ENCODE measurements at places on chromosomes 5 and 9.
A peak's percentile ranks its signal among the peaks of the same experiment; 100 is the strongest.

GRCh38 chr9:78023003-78023741 is 8.4 kb downstream of the GNAQ start:
- DNase-seq: no peak

- DNase-seq: peak; percentile 42
These were observed 58.5 kb downstream of the CNTRL start for GRCh38 chr9:121133104-121133816.

DNA sequence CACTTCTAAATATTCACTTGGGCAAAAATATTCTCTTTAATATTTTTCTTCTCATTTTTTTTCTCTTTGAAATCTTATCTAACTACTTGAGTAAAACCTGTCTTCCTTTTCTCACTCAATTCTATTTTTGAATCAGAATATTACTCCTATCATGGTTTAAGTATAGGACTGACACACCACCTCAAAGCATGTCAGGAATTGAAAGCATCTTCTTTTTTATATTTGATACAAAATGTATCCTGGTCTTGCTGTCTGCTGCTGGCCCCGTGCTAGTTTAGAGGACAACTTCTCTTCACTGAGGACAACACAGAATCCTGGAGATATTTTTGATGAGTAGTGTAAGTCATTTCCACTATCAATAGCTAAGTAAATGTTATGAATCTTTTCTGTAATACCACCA is 383.6 kb downstream of the GADD45G start:
- no peak for DNase-seq

DNA sequence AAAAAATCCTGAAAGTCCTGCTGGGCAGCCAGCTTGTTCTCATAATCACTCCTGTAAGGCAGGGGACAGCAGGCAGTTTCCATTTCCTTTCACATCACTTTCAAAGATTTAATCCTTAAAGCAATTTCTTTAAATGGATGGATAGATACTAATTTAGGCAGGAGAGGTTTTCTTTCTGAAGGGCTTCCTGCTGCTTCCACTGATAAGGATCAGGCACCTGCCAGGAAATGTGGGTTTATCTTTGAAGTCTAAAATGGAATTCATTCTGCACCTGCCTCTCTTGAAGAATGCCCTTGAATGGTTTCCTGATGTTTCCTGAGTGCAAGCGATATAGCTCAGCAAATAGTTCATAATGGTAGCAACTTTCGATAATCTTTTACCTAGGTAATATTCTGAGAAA is 64.5 kb downstream of the STARD4 start:
- DNase-seq: no peak

DNA sequence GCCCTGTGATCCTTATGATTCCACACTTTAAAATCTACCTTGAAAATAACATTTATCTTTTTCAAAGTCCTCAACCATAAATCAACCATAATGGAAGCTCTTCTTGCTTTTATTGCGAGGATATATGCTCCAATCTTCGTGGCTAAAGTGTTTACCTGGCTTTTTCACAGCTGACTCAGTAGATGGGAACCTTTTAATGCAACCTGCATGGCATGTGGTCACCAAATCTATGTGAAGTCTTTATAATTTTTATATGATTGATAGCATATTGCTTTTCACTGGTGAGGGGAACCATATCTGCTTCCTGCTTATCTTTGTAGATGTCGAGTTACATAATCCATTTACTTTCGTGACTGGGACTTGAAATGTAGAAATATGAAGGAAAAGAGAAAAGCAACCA is 47.1 kb upstream of the TLX3 start:
- DNase-seq: no peak

DNA sequence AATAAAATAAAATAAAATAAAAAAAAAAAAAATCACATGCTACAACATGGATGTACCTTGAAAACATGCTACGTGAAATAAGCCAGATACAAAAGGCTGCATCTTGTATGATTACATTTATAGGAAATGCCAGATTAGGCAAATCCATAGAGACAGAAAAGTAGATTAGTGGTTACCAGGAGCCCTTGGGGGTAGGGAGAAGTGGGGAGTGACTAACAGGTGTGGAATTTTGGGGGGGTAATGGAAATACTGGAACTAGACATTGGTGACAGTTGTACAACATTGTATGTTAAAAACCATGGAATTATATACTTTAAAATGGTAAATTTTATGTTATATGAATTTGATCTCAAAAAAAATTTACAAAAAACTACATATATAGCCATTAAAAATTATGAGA is 47.3 kb downstream of the SLC1A1 start:
- DNase-seq: no peak

DNA sequence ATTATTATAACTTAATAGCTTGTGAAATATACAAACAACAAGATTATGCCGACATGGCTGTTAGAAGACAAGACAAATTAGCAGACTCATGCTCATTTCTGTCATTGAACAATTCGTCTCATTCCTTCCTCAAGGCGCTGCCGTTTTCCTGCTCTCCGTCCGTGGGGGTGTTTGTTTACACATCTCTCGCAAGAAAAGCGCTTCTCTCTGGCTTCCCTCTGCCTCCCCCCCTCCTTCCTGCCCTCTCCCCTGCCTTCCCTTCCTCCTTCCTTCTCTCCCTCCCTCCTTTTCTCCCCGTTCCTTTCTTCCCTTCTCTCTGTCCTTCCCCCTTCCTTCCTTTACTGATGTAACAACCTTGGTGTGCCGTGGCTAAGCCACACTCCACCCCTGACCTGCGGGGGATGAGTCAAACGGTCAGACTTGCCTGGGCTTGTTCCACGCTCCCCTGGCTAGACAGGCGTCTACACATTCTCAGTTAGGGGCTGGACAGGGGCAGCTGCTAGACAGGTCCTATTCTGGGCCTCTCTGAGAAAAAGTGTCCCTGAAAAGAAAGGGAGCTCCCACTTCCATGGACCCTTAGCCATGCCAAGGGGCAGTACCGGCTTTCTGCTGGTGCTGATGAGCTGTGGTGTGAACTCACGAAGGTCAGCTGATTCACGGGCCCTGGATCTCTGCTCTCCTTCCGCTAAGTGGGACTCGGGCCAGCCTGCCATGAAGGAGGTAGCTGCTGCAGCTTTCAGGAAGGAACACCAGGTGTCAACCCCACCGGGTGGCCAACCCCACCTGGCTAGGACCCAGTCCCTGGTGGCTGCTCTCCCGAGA is 32.0 kb upstream of the SPTLC1 start:
- no peak for DNase-seq

DNA sequence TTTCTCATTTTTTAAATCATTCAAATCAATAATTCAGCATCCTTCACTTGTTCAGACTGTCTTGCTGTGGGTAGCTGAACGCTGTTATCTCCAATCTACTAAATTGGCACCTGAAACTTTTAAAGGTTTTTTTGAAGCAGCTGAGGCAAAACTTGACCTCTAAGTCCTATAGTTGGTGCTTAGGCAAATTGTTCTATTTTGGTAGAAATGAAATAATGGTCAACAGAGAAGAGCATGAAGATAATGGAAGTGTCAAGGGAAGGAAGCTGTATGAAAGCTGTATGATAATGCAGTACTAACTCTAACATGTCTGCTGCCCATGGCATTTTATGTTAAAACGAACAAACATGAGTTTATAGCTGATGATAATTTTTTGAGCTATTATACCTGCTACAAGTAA is 138.0 kb downstream of the GDNF start:
- DNase-seq: no peak

- DNase-seq: no peak
These were observed 140.3 kb upstream of the IER5L start for GRCh38 chr9:129318121-129319075.

GRCh38 chr9:81573415-81574321 is 115.7 kb downstream of the TLE1 start:
- DNase-seq: no peak

- DNase-seq: no peak
These were observed 159.4 kb downstream of the PPP2R2B start for GRCh38 chr5:146719179-146719578.

GRCh38 chr9:115042781-115043509 is 75.0 kb downstream of the TNC start:
- no peak for DNase-seq

GRCh38 chr5:91225848-91226686 is 157.1 kb downstream of the ARRDC3 start:
- no peak for DNase-seq

DNA sequence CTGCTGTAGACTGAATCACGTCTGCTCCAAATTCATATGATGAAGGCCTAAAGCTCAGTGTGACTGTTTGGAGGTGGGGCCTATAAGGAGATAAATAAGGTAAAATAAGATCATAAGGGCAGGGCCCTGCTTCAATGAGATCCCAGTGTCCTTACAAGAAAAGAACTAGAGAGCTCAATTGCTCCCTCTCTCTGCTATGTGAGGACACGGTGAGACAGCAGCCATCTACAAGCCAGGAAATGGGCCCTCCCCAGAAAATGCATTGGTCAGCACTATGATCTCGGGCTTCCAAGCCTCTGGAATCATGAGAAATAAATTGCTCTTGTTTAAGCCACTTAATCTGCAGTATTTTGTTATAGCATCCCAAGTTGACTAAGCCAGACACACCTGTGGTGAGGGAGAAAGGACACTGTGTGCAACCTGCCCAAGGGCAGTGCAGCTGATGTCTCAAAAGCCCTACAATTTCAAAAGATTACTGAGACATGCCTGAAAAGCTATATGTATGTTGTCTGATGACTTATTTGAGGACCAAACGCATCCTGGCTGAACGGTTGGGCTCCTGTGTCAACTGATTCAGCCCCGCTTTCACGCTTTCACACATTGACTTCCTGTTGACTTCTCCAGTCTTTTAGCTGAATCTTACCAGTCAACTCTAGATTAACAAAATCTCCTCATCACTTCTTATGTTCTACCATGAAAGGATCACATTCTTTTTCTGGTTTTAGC is 13.2 kb downstream of the GZMK start:
- DNase-seq: peak; percentile 59

GRCh38 chr9:107336718-107337360 is 53.8 kb downstream of the RAD23B start:
- no peak for DNase-seq

- DNase-seq: no peak
These were observed 27.6 kb upstream of the NKD2 start for GRCh38 chr5:980966-981365.

DNA sequence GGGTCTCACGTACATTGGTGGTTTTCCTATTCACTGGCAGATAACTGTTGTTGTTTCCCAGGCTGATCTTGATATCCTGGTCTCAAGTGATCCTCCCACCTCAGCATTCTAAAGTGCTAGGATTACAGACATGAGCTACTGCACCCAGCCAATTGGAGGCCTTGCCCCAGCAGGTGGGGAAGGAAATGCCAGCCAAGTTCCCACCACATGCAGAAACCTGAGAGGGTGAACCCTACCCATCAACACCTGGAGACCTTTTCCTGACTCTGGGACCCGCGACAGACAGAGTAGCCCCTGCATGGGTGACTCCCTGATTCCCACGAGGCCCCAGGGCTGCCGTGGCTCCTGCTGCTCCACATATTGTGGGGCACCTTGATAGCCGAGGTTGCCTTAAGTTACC is 107.7 kb downstream of the GDA start:
- DNase-seq: no peak

DNA sequence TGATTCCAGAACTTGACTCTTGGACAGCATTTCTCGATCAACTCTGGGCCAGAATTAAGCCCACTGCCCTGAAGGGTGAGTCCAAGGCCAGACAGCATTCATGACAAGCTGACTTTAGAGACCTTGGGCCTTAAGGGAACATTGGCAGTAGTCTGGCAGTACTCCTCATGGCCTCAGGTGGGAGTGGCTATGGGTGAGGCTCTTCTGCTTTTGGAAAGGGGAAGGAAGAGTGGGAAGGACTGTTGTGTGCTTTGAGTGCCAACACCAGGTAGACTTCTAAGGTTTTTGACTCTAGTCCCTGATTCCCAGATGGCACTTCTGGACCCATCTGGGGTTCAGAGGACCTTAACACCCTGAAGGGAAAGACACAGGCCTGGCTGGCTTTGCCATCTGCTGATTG is 530.4 kb downstream of the ACTL7B start:
- DNase-seq: no peak

DNA sequence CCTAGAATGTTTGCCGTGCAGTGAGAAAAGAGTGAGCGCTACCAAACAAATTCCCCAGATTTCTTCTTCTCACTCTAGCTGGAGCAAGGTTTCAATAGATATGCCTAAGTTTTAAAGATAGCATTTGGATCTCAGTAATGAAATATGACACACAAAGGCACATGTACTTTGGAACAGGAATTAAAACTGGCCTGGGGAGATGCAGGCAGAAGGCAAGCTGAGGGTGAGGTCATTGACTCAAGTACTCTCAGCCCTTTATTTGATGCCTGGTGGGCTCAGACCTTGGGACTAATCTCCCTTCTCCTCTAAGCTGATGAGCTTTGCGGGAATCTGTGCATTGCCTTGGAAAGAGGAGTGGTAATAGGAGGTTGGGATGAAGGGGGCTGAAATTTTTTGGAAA is 323.3 kb upstream of the SLC30A5 start:
- no peak for DNase-seq

DNA sequence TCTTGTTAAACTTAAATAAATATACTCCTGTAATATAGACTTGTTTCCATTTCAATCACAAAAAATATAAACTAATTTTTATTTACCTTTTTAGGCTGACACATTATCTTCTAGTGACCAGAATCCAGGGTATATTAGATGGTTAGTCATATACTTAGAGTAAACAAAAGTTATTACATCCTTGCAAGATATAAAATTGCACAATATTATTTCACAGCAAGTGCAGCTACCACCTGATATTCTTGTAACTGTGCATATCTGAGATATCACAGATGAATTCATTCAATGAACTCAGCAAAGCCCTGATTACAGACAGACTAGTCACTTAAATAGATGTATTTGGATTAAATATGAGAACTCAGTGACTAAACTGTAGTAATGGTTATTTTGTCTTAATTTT is 25.6 kb upstream of the ARRDC3 start:
- DNase-seq: no peak

DNA sequence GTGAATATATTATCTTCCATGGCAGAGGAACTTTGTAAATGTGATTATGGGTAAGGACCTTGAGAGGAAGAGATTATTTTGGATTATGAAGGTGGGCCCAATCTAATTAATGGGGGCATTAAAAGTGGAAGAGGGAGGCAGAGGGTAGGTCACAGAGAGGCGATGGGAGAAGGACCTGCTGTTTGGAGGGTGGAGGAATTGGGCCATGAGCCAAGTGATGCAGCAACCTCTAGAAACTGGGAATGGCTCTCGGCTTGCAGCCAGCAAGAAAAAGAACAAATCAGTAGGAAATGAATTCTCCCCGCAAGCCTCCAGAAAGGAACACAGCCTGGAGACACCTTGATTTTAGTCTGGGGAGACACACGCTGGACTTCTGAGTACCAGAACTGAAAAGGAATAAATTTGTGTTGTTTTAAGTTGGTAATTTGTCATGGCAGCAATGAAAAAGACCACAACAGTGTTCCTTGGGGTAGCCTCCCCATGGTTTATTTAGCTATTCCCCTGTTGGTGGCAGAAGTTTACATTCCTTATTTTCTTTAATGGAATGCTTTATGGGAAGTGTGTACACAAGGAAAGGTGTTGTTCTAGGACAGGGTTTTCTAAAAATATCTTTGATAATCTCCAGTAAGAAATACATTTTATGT is 103.6 kb downstream of the HSPA4 start:
- DNase-seq: no peak

DNA sequence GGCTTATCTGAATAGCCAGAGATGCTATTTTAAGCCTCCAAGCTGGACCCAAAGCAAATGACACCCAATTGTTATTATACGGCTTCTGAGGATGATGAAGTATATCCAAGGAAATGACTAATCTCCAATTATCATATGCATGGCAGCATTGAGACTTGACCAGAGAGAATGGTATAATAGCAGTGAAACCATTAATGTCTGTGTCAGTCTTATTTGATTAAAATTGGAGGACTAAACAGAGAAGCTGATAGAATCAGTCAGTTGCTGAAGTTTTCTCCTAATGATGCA is 200.5 kb downstream of the EFNA5 start:
- no peak for DNase-seq

Measured in stimulated activated CD4-positive, alpha-beta T cell treated with anti-CD3 and anti-CD28 coated beads, TNF-alpha, amount 100 ng/mL, for 48 hours (primary cell).